DMS153 (cell line): ENCODE measurements at places on chromosomes 3 and 15.

DNA sequence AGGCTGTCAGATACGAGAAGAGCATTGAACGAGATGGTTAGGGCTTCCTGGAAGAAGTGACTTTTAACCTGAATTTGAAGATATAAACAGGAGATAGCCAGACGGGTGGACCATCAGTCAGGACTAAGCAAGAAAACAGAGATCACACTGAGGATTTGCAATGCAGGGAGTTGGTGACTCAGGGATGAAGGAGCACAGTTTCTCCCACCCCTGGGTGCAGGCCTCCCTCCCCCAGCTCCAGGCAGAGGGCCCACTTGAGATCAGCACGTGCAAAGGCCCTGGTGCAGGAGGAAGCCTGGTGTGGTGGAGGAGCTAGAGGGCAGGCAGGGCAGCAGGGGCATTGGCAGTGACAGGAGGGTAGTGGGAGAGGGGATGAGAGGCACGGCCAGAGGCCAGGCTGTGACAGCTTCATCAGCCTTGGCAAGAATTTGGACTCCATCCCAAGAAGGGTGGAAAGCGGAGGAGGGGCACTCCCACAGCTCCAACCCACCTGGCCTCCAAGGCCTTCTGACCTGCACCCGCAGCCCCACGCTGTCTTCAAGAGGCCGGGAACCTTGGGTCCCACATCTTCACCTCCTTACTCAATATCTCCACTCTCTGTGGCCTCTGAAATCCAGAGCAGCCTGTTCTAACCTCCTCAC lies 8.7 kb upstream of the PCSK6 start:
- DNase-seq = no peak

DNA sequence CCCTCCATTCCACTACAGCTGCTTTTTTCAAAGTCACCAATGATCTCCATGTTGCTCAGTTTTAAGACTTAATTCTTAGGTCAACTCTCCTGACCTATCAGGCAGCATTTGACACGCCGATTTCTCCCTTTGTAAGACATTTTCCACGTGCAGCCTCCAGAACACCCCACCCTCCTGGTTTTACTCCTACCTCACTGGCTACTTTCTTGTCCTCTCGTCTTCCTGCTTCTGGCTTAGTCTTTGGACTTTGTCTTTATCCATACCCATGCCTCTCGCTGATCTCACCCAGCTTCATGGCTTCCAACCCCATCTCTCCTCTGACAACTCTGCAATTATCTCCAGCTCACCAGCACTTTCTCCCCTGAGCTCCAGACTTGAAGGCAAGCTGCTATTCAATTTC lies 99.3 kb upstream of the UMPS start:
- DNase-seq = no peak

DNA sequence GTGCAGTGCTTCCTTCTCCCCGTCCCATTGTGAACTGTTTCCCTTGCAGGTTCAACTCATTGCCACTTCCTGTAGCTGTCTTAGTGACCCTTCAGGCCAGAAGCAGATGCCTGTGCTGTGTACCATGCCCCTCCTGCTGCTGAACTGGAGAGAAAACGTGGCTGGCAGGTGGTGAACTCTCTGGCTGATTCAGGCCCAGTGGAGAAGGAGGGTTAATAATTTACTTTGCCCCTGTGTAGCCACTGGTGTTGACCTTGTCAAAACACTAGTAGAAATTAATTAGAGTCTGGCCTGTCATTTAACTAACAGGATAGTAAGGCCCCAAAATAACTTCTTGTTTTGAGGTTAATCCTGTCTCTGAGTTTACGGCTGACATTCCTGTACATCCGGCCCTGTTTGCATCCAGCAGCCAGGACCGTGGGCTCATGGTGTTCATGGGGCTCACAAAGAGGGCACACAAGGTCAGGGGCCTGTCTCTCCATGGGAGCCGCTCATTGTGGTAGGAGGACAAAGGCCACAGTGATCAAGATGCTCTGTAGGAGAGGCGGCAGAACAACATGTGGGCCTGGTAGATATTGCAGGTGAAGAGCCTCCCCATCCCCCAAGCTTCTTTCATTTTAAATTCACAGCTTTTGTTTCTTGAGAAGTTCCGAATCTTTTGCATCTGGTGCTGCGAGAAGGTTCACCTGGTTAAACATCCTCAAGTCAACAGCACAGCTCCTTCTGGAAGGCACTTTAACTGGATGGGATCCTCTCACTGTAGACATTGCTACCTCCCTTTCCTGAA lies 101.6 kb downstream of the CGNL1 start:
- no peak for DNase-seq

DNA sequence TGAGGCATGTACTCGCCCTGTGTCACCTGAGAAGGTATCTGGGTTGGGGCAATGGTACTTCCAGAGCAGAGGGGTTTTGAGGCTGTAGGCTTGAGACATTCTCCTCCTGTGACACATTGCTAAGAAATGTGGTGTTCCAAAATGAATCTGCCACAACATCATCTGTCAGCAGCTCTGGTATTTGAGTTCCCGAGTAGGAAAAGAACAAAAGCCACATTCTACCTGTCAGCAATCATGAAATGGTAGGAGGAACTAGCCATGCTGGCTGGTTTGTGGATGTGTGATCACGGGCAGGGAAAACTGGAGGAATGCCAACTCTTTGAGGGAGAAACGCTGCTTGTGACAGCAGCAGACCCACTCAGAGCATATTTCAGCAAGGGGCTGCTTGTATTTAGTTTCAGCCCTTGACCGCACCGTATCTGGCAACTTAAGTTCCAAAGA lies 579.4 kb upstream of the TBL1XR1 start:
- DNase-seq = no peak

GRCh38 chr3:127940116-127940515 lies 25.1 kb downstream of the KBTBD12 start:
- no peak for DNase-seq

DNA sequence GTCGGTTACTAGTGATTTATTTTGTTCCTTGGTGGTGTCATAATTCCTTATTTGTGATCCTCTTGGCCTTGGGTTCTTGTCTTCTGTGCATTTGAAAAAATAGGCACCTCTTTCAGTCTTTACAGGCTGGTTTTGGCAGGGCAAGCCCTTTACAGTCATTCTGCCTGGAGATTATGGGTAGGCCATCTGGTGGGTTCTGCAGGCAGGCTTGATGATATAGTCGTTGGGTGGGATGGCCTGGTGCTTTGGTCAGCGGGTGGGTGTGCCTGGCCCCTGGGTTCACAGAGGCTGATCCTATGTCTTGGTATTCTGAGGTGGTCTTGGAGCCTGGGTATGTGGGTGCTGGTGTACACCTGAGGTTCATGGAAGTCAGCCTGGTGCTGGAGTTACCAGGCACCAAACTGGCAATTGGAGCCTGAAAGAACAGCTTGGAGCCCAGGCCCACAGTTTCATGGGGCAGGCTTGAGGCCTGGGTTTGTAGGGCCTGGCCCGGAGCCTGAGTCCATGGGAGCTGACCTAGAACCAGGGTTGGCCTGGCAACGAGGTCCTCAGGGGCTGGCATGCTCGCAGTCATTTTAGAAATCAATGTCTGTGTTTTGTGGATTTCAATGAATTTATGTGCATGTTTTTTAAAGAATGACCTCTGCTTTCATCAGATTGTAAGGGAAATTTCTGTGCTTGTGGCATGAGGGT lies 63.3 kb downstream of the DOCK3 start:
- no peak for DNase-seq

GRCh38 chr15:28961391-28961790 lies 75.6 kb downstream of the APBA2 start:
- no peak for DNase-seq

- no peak for DNase-seq
Measured at GRCh38 chr3:141523615-141524375, 37.0 kb downstream of the RASA2 start.

- DNase-seq = no peak
Measured at GRCh38 chr3:194579091-194579606, 54.1 kb downstream of the TMEM44 start.

DNA sequence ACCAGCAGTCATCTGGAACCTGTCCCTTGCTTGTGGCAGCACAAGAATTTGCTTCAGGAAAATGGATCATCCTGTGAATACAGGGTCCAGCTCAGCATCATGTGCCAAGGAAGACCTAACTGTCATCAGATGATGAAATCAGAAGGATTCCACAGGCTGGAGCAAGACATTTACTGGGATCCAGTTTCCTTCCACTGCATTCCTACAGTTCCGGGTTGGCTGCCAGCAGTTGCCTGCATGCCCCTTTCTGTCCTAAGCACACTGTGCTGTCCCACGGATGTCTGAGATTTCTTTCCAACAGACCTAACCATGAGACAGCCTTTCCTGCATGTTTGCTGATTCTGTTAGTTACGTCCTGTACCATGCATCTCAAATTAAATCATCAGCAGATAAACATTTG lies 140.7 kb downstream of the IMPG2 start:
- no peak for DNase-seq

- DNase-seq = no peak
Measured at GRCh38 chr3:89144080-89144479, 36.7 kb downstream of the EPHA3 start.

DNA sequence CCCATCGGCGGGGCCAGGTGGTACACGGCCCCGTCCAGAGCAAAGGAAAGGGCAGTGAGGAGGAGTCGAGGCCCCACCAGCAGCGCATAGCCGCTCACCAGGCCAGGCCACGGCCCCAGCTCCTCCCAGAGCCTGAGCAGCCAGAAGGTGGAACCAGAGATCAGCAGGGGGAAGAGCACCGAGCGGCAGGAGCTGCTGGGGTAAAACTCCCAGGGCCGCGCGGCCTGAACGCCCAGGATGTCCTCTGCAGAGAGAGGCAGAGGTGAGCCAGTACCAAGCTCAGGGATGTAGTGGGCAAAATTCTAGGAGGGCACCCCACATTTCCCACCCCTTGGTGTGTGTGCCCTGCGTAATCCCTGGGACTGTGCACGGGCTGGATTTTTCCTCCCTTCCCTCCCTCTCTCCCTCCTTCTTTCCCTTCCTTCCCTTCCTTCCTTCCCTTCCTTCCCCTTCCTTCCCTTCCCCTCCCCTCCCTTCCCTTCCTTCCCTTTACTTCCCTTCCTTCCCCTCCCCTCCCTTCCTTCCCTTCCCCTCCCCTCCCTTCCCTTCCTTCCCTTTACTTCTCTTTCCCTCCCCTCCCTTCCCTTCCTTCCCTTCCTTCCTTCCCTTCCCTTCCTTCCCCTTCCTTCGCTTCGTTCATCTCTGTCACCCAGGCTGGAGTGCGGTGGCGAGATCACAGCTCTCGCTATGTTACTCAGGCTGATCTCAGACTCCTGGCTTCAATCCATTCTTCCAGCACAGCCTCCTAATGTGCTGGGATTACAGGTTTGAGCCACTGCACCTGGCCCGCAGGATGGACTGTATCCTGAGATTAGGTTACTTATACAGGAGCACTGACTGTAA lies 6.3 kb upstream of the NCBP2 start:
- no peak for DNase-seq

- DNase-seq = no peak
Measured at GRCh38 chr15:73712107-73712506, 27.9 kb downstream of the CD276 start.

DNA sequence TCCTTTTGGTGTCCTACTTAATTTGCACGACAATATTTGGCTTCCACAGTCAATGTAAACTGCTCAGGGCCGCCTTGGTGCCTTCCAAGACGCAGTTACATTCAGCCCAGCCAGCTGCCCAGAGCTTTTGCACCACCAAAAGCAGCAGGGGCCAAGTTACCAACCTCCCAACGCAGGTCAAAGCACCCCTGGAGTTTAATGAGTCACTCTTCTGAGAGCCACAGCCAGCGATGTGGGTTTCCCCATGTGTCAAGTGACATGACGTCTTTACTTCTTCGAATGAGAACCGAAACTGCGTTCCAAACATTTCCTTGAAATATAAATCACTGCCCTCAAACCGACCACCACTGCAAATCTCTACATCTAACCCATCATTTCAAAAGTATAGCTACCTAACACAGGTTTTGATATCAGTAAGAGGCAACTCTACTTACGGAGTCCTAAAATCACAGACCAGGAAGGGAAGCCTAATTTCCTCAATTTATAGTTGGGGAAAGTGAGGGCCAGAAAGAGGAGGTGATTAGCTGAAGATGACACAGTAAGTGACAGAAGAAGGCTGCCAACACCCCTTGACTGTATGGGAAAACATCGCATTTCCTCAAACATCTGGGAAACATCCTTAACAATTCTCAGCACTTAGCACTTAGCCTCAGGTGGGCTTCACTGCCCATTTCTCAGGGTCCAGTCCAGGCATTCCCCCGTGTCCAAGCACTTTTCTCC lies 24.5 kb downstream of the MB21D2 start:
- no peak for DNase-seq

DNA sequence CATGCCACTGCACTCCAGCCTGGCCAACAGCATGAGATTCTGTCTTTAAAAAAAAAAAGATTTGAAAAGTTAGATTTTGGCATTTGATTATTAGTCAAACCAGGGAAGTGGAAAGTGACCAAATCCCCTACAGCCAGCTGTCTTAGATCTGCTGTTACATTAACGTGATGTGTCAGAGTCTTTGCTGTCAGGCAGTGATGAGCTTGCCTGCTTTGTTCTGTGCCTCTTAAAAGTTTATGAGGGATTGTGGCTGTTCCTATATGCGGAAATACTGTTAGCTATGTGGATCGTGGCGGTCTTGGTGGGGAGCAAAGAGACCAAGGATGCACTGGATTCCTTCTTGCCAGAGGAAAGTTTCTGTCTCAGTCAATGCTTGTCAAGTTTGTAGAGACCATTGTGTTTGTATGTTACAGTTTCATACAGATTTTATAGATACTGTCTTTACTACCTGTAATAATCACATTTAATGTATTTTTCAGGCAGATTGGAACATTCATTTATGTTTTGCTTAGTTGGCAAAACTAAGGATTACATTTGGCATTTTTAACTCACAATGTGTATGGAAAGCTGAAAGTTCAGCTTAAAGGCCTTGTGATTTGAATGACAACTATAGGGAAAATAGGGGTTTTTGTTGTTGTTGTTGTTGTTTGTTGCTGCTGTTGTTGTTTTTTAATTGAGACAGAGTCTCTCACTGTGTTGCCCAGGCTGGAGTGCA lies 137.4 kb downstream of the VPS8 start:
- DNase-seq = no peak

DNA sequence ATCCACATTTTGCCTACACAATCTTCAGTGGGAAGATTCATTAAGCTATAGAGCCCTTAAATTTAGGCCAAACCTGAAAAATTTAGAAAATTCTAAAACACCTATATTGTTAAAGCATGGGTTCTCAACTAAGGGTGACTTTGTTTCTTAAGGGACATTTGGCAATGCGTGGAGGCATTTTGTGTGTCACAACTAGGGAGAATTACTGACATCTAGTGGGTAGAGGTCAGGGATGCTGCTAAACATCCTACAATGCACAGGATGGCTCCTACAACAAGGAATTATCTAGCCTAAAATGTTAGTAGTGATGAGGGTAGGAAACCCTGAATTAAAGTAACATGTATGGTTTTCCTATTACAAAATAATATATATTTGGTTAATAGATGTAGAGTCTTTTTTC lies 55.8 kb downstream of the TBC1D5 start:
- DNase-seq = no peak

DNA sequence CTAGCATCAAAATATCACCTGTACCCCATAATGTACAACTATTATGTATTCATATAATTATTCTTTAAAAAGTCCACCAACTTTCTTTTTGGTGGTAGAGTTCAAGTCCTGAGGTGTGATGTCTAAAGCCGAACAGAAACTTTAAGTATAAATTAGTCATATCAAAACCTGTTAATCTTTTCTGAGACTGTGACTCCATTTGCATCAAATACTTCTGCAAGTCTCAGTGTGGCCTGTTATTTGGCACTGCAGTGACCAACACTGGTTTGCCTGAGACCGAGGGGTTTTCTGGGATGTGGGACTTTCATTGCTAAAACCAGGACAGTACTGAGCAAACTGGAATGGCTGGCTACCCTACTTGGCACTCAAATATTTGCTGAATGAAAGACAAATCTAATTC lies 7.3 kb downstream of the NGLY1 start:
- DNase-seq = no peak
